Activated naive CD4-positive, alpha-beta T cell treated with Interleukin-2 at 50 U/mL for 16 hours (primary cell): ENCODE measurements at places on chromosomes 5 and 9.
A peak's percentile ranks its signal among the peaks of the same experiment; 100 is the strongest.

DNA sequence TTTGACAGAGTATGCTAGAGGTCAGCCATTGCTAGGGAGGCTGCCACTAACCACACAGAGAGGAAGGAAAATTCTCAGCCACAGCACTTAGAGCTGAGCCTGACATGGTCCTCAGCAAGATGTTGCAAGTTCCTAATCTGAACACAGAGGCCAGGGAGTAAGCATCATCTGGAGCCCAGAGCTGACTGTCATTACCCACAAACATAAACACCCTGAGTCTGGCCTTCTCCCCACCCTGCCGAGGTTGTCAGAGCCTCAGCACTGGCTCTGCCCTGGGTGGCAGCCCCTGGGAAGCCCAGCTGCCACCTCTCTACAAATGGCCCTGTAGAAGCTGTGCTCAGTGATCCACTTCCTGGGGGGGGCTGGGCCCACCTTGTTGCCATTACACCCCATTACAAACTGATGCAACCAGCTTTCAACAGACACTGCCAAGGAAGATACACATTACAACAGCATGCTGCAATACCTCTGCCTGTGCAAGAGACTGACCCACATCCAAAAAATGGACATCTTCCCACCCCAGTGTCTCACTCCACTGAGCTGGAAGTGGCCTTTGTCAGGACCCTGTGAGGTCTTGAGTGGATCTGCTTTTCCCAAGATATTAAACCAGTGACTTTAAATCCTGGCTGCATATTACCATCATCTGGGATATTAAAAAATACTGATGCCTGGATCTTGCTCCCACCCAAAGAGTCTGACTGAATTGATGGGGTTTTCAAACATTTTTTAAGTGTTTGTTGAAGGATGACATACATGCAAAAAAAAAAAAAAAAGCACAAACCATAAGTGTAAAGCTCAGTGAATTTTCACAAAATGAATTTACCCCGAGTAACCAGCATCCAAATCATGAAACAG lies 33.0 kb downstream of the IRF1 start:
- peak; percentile 24 for DNase-seq

DNA sequence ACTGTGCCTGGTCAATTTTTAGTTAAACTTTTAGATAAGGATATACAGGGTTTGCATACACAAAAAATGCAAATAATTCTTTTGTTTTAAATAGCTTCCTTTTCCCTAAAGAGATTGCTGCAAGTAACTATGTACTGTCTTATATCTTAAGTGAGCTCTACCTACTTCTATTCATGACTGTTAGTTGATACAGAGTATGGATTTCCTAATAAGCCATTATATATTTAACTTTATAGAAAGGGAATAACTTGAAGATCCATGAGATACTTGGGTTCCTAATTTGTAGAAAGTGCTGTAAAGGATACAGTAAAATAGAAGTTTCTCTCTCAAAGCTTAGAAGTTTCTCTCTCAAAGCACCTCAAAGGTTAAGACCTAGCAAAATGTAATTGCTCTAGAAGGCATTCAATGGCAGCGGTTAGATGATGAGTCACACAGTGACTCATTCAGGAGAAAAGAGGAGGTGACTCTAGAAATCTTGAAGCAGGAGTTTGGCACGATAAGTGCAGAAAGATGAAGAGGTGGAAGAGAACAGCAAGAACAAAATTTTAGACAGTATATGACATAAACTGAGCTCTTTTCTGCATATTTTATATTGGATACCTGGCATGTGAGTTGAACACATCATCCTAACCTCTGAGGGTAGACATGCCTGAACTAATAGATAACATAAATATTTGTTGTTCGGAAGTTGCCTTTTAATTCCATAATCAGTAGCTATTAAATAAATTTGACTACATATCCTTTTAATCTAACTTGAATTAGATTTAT lies 5.5 kb upstream of the DNAJC21 start:
- DNase-seq: peak; percentile 36

GRCh38 chr9:34664281-34665066 lies 2.0 kb upstream of the CCL27 start:
- peak; percentile 70 for DNase-seq

DNA sequence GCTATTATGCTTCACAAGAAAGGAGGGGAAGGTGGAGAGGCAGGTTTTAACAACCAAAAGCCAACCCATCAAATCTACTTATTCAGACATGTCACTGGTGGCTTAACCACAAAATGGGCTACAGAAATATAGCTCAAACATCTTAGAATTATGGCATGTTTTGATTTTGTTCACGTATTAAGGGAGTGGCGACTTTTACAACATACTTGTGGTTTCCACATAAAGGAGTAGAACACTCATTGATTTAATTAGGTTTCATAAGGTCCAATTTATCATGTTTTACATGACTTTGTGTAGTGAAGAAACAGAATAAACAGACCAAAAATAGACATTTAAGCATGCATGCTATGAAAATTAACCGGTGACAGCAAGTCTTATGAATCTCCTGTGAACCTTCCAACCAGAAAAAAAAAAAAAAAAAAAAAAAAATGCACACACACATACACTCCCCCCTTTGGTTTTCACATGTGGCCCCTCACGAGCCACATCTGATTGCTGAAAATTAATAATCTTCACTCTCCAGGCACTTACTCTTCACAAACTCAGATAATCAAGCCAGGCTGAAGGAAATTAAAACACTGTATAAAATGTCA lies 5.4 kb downstream of the ZNF608 start:
- DNase-seq: no peak
